Skin of body (tissue), 3 donors: ENCODE measurements at places on chromosomes 3 and 15. TPM values are rescaled to one million over a fixed set of nuclear protein-coding genes. Genes with fewer than 3 reads are reported as not detected.

The CCDC39 gene
- not detected for total RNA-seq

The DPPA2 gene
- total RNA-seq: not detected

The B3GALNT1 gene
- 19.2 TPM for total RNA-seq

The TMEM108 gene
- 1.4 TPM for total RNA-seq

The TRA2B gene
- 170 TPM for total RNA-seq

The CHL1 gene
- 19.8 TPM for total RNA-seq

The GOLGA6D gene
- 0.30 TPM for total RNA-seq

The PPARG gene
- total RNA-seq: 72.8 TPM

The HHLA2 gene
- not detected for total RNA-seq

The IQCF5 gene
- total RNA-seq: not detected

The AGBL1 gene
- total RNA-seq: 4.8 TPM

The ZNF774 gene
- 1.3 TPM for total RNA-seq

The BNC1 gene
- 9.2 TPM for total RNA-seq

The EBLN2 gene
- 11.0 TPM for total RNA-seq

The TPRA1 gene
- total RNA-seq: 19.2 TPM

The SKOR1 gene
- 0.10 TPM for total RNA-seq

The RLBP1 gene
- not detected for total RNA-seq

The MB21D2 gene
- 14.4 TPM for total RNA-seq

The IGDCC3 gene
- 0.69 TPM for total RNA-seq

The SMCO1 gene
- total RNA-seq: 0.79 TPM

The MESP2 gene
- total RNA-seq: 0.30 TPM

The PTX3 gene
- 24.6 TPM for total RNA-seq

The P4HTM gene
- total RNA-seq: 27.7 TPM

The C3orf80 gene
- total RNA-seq: not detected

The ATG3 gene
- total RNA-seq: 44.0 TPM
